M059J (cell line): ENCODE measurements at places on chromosomes 5 and 9.

- peak; percentile 56 for DNase-seq
Measured at GRCh38 chr5:173671121-173671949, 54.9 kb upstream of the BOD1 start.

DNA sequence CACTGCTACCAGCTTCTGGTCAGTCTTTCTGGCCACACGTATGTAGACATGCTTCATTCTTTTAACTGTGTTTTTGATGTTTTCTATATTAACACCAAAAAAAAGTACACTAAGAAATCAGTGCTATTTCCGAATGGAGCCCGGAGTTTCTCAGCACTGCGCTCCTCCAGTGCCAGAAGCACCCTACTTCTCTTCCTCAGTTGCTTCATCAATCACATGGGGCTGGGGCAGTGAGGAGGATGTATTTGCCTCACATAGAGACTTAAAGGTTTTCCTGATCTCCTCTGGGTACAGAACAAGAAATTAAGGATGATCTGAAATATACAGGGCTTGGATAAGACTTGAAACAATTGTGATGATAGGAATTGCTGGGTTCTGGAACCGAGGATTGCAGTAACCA is 148.0 kb downstream of the ERCC6L2 start:
- no peak for DNase-seq

DNA sequence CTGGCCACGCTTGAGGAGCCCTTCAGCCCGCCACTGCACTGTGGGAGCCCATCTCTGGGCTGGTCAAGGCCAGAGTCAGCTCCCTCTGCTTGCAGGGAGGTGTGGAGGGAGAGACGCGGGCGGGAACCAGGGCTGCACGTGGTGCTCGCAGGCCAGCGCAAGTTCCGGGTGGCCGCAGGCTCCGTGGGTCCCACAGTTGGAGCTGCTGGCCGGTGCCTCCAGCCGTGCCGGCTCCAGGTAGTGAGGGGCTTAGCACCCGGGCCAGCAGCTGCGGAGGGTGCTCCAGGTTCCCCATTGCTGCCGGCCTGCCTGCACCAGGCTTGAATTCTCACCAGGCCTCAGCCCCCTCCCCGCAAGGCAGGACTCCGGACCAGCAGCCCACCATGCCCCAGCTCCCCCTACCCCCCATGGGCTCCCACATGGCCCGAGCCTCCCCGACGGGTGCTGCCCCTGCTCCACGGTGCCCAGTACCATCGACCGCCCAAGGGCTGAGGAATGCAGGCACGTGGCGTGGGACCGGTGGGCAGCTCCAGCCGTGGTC is 192.8 kb upstream of the IZUMO3 start:
- DNase-seq, result no peak

GRCh38 chr5:24642022-24642421 is 2.8 kb downstream of the CDH10 start:
- peak; percentile 31 for DNase-seq

GRCh38 chr9:123406691-123407216 is 50.8 kb downstream of the CRB2 start:
- no peak for DNase-seq

DNA sequence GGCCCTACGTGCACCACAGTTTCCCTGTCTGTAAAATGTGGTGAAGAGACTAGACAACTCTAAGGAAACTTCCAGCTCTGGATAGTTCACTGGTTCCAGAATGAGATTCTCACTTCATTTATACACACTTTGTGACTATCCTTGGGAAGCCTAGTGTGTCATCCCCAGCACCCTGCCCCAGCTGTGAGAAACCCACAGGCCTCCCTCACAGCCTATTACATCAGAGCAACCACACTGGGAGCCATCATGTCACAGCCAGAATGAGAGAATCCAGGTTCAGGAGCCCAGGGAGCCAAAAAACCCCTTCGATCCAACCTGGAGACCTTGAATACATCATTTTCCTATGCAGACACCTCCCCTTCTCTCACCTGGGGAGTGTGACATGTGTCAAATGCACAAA is 21.0 kb upstream of the HAND1 start:
- no peak for DNase-seq

DNA sequence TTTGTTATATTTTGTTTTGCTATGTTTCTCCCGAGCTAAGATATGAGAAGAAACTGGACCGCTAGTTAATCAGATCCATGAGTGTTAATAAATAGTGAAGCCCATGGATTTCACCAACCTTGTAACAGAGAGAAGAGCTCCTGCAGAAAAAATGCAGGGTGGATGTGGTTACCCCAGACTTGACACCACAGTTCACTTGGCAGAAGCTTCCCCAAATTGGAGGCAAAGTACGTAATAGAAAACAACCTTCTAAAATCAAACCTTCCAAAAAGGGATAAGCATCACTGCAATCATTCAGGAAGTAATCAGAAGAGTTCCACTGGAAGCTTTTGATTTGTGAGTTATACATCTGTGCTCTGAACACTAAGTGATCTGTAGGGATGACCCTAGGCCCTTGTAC is 267.5 kb downstream of the ACTL7B start:
- no peak for DNase-seq

- DNase-seq, result no peak
Measured at GRCh38 chr9:131490514-131490913, 12.2 kb upstream of the POMT1 start.

DNA sequence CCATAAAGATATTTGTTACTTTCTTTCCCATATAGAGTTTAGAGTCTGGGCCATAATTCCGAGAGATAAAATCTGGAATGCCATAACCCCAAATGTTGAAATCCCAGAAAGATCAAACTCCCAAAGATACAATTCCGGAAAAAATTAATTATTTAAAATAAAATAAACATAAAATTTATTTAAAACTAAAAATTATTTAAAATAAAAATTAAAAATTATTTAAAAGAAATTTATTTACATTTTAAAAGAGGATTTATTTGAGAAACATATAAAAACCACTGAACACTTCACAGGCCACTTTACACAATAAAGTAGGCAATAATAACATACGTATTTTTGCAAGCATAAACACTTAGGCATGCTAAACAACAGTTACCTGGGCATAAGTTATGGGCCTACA is 57.9 kb downstream of the SHC3 start:
- DNase-seq, result no peak

GRCh38 chr5:35253582-35253981 is 23.3 kb upstream of the PRLR start:
- DNase-seq, result no peak

- DNase-seq, result no peak
Measured at GRCh38 chr5:36355516-36355915, 53.8 kb upstream of the RANBP3L start.

DNA sequence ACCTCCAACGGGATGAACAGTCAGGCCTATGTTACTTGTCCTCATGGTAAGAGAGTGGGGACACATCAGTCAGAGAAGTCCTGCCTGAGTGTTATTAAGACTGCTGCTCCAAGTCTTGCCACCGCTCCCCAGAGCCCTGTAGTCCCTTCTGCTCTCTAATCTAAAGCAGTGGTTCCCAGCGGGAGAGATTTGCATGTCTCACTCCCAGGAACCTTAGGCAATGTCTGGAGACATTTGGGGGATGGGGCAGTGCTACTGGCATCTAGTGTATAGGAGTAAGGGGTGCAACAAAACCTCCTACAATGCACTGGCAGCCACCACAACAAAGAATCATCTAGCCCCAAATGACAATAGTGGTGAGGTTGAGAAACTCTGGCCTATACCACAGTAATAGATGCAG is 2.6 kb upstream of the SVEP1 start:
- peak; percentile 29 for DNase-seq

GRCh38 chr9:121192518-121192917 is 9.2 kb downstream of the RAB14 start:
- DNase-seq, result no peak

DNA sequence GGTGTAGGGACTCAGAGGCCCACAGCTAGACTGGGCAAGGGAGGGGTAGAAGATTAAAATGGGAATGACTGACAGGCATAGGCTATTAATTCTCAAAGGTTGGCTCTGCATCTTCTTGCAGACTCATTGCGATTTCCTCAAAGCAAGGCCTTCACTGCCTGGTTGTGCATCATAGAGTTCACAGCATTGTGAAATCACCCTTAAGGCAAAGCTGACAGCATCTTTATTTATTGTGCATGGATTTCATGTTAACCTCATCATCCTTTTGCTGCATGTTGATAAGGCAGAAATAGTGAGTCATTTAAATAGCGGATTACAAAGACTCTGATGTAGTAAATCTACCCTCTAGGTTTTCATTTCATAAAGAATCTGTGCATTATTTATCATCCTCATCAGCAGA is 13.6 kb upstream of the PALM2AKAP2 start:
- peak; percentile 96 for DNase-seq

GRCh38 chr5:133199417-133200178 is 147.8 kb downstream of the HSPA4 start:
- DNase-seq, result no peak

GRCh38 chr5:137342764-137343163 is 156.4 kb downstream of the SPOCK1 start:
- DNase-seq, result peak; percentile 79

GRCh38 chr5:81007637-81008027 is 47.5 kb downstream of the RASGRF2 start:
- DNase-seq, result no peak

GRCh38 chr9:71844808-71845207 is 66.2 kb downstream of the ABHD17B start:
- DNase-seq, result no peak

GRCh38 chr9:34256987-34257585 is 72.0 kb downstream of the KIF24 start:
- no peak for DNase-seq

DNA sequence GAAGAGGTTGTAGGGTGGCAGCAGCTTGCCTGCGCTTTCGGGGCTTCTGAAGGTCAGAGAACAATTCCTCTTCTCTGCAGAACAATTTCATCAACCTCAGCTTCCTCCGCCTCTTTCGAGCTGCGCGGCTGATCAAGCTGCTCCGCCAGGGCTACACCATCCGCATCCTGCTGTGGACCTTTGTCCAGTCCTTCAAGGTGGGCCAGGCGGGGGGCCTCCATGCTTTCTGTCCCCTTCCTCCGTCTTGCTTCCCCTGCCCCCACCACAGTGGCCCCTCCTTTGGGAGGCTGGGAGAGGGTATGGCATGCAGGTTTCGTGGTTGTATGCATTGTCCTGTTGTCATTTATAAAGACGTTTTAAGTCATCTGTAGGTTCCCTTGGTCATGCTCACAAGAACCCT is 195.8 kb downstream of the CACNA1B start:
- no peak for DNase-seq

DNA sequence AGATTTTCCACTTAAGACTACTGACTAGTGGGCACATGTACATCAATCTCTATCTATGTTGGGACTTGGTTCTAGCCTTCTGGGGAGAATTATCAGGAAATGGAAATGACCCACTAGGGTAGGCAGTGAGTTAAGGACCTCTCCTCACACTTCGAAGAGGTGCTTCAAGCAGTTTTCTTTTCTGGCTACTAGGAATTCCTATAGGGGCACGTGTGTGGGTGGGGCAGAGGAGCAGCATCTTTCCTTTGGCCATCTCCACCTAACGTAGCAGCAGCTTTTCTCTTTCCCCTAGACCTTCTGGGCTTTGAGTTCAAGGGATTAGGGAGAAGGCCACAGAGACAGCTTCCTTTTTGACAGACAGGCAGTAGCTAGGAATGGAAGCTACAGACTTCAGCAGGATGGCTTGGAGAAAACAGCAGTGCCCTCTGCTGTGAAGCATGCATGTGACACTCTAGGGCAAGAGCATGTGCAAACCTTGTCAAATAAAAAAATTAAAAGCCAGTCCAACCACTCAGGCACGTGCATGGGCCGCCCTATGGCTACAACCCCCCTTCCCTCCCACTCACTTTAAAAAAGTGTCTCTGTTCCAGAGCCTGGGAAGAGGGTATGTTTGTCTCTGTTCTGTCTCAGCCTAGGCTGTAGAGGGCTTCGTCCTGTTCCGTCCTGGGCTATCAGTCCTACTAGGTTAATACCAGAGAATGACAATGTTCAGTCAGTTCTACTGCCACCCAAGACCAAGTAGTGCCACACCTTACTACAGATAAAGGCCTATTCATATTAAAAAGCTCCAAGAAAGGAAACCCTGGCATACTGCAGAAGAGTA is 8.7 kb upstream of the GFRA3 start:
- peak; percentile 52 for DNase-seq

GRCh38 chr9:38432922-38433510 is 8.8 kb upstream of the IGFBPL1 start:
- peak; percentile 49 for DNase-seq

DNA sequence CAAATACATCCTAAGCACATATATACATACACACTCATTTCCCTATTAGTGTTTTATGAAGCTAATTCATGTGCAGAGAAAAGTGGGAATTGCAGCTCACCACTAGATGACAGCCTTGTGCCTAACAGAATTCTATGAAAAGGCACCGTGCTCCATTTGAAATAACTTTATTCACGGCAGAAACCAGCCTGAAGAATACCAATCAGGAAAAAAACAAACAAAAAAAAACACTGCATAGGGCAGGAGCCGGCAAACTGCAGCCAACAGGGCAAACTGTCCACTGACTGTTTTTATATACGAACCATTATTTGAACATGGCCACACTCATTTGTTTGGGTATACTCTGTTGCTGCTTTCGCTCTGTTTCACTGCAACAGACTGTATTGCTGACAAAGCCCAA is 33.6 kb downstream of the ERMP1 start:
- peak; percentile 62 for DNase-seq

DNA sequence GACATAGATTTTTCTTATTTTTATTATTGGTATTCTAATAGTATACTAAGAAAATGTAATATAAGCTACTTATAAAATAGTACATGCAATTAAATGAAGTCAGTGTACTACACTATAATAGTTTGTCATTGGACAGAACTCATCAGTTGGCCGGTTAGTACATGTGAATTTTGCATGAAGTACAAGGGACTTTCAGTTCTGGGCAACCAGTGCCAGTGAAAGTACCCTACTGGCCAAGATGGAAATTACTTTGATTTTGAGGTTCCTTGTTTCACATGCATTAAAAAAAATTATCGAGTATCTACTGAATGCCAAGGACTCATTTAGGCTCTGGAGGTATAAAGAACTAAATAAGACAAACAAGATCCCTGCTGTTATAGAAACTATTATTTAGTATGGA is 213.4 kb upstream of the ELL2 start:
- DNase-seq, result peak; percentile 60

DNA sequence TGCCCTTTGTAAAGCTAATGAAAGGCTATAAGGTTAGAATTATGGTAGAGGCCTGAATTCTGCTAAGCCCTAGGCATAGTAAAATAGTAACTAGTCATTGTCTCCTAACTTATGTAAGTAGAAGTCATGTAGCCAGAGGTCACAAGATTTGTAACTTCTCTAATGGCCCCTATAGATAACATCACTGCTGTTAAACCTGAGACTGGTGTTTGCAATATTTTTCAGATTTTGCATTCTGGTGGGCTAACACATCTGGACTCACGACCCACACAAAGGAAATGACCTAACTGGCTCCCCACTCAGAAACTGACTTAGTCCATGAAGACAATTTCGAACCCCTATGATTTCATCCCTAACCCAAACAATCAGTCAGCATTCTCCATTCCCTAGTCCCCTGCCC is 37.2 kb upstream of the TTC39B start:
- DNase-seq, result no peak
